ENCODE measurements at places on chromosomes 7 and 10.

DNA sequence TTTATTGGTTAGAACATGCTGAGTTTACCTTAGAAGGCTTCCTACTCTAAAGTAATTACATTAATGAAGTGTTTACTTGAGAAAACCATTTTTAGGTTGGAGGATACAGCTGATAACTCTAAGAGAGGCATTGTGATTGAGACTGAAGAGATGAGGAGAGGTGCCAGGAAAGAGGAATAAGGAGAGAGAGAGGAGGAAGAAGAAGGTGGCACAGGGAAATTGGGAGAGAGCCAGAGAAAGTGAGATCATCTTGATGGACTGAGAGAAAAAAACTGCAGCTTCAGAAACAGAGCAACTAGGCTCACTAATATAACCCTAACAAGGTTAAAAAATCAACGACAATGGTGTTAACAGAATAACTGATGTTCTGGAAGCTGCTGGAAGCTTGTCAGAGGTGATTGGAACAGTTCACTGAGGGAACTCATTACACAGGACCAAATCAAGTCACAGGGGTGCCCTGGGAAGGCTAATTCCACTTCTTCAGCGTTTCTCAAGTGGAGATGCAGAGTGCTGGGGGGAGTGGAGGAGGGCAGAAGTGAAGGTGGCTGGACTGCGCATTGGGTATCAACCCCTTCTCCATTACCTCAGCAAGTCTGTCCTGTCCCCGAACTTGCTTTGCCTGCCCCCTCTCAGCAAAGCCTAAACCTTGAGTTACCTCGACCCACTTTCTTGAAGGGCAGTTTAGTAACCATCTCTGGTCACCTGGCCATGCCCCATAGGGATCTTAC, 6.9 kb upstream of the SORBS1 start:
- DNase-seq: no peak

GRCh38 chr10:114181971-114182370, 2.8 kb downstream of the TDRD1 start:
- DNase-seq: no peak

- no peak for DNase-seq
These were observed 1.7 kb downstream of the LRRN3 start for GRCh38 chr7:111092406-111093236.

- DNase-seq: no peak
These were observed 162.2 kb downstream of the LRRTM3 start for GRCh38 chr10:67088036-67088435.

GRCh38 chr10:78375854-78376785, 342.5 kb downstream of the RPS24 start:
- DNase-seq: no peak

- no peak for DNase-seq
These were observed 167.5 kb downstream of the PRKAG2 start for GRCh38 chr7:151709141-151710038.
